ENCODE measurements at places on chromosomes 5 and 9. TPM values are rescaled to one million over a fixed set of nuclear protein-coding genes. Genes with fewer than 3 reads are reported as not detected.

The SLC36A1 gene
- total RNA-seq, result 14.8 TPM

- H3K27ac ChIP-seq, result no peak overlapping the region
- no peaks in the 10 kb centered on the region for H3K4me1 ChIP-seq
- H3K36me3 ChIP-seq, result no peaks in the 10 kb centered on the region
- DNase-seq, result no peak
- H3K27me3 ChIP-seq, result no peaks in the 10 kb centered on the region
- H3K4me3 ChIP-seq, result no peak overlapping the region
Observed at GRCh38 chr5:156598964-156599363, 251.1 kb upstream of the PPP1R2B start.

- no peak for DNase-seq
- H3K27me3 ChIP-seq, result no peaks in the 10 kb centered on the region
- no peak overlapping the region for H3K4me3 ChIP-seq
- H3K36me3 ChIP-seq, result no peaks in the 10 kb centered on the region
- H3K27ac ChIP-seq, result no peak overlapping the region
Observed at GRCh38 chr5:59558501-59558900, 335.0 kb downstream of the PDE4D start.

DNA sequence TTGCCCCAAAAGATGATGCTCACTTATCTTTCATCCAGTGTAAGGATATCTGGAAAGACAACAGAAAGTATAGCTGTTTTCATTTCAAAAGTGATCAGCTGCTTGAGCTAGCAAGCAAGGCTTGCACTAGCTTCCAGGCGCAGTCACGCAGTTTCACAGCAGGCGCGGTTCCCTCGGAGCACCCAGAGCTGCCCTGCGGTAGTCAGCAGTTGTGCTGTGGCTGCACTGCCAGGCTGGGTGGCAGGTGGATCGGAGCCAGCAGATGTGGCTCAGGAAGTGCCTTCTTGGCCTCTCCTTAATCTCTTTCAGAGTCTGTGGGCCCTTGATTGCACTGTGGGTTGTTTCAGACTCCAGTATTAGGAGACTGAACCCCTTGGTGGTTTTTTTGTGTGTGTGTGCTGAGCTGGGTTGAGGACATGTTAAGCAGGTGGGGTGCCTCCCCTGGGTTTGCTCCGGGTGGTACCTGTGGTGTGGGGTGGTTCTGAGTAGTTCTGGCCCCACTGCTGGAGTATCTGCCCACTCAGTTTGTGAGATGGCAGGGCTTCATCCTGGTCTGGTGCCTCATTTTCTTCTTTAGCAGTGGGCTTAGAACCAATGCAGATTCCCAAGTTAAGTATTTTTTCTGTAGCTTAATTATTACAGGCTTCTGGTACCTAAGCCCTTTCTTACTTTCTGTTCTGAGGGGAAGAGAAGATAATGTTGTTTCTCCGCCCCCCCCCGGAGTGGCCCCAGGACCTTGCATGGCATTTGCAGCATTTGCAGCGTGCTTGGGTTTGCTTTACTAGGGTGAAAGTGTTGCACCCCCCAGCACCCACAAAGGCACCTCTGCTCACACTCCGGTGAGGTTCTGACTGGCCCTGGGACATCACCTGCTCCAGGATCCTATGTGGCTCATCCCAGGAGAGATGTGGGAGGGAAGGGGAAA, 16.4 kb downstream of the TENT4A start:
- DNase-seq, result no peak
- peaks cover 36% of the 10 kb centered on the region for H3K4me1 ChIP-seq
- no peaks in the 10 kb centered on the region for H3K27me3 ChIP-seq
- H3K4me3 ChIP-seq, result no peak overlapping the region
- no peak overlapping the region for H3K27ac ChIP-seq
- H3K36me3 ChIP-seq, result peaks cover 1% of the 10 kb centered on the region

GRCh38 chr9:100441911-100442361, 15.0 kb downstream of the MSANTD3 start:
- no peak overlapping the region for H3K27ac ChIP-seq
- peaks cover 11% of the 10 kb centered on the region for H3K4me1 ChIP-seq
- no peak for DNase-seq
- H3K4me3 ChIP-seq, result no peak overlapping the region

Measured in progenitor cell of endocrine pancreas (in vitro differentiated cells).